CMK (cell line): ENCODE measurements at places on chromosomes 6 and 20.
A peak's percentile ranks its signal among the peaks of the same experiment; 100 is the strongest.

GRCh38 chr20:20138301-20139064, 86.2 kb downstream of the CFAP61 start:
- no peak for DNase-seq

GRCh38 chr20:54199721-54200176, 8.1 kb upstream of the PFDN4 start:
- peak; percentile 27 for DNase-seq

- no peak for DNase-seq
Measured at GRCh38 chr6:107731422-107732319, 92.4 kb downstream of the SCML4 start.

- peak; percentile 9 for DNase-seq
Measured at GRCh38 chr6:47097092-47097945, 55.2 kb upstream of the ADGRF1 start.

DNA sequence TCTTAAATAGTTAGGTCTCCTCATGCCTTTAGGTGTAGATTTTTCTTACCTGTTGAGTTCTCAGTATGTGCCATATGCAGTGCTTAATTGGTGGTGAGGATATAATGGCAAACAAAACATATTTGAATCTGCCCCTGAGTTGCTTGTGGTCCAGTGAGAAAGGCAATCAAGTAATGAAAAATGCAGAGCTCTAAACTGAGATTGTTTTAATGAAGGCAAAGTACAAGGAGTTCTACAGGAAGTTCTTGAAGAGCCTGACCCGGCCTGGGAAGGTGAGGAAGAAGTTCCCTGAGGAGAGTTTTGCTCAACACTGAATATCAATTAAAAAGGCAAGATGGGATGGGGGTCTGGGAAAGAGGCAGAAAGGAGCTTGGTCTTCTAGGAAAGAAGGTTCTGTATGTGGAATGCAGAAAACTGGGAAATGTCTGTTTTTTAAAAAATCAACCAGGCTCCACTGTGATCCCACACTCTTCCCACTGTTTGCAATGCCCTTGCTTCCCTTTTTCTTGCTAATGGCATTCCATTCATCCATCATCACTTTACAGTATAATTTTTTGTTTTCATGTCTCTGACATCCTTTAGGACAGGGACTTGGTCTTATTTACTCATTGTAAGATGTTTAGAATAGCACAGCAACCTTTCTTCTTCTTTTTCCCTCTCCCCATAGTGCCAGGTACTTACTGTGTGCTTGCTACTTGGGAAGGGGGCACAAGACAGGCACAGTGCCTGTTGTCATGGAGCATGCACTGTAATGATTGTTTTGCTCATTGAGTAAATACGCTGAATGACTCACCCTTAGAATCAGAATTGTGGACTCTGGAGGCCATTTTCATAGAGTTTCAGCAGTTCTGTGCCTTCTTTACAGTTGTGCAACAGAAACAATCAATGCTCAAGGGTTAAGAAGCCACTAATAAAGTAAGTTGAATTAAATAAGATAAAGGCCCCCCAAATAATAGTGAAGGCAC, 64.3 kb downstream of the ANKS1A start:
- DNase-seq, result no peak

- no peak for DNase-seq
Measured at GRCh38 chr20:49482621-49483017, at the start of gene KCNB1. KCNB1 (minus strand) TSS chr20:49482668; CDS start chr20:49482480, 188 bp downstream.

GRCh38 chr6:165889636-165890403, 226.8 kb upstream of the PDE10A start:
- DNase-seq, result no peak

- DNase-seq, result no peak
Measured at GRCh38 chr6:170290296-170291128, at the start of gene DLL1. DLL1 (minus strand) TSS chr6:170291078; CDS start chr6:170290139, 939 bp downstream.

GRCh38 chr6:32088487-32089049, 20.6 kb downstream of the TNXB start:
- DNase-seq, result no peak

GRCh38 chr20:54221996-54222890, 14.4 kb downstream of the PFDN4 start:
- DNase-seq, result no peak
